ENCODE measurements at places on chromosomes 6 and 20.

GRCh38 chr6:139485742-139486475 is 111.5 kb upstream of the CITED2 start:
- DNase-seq: no peak

DNA sequence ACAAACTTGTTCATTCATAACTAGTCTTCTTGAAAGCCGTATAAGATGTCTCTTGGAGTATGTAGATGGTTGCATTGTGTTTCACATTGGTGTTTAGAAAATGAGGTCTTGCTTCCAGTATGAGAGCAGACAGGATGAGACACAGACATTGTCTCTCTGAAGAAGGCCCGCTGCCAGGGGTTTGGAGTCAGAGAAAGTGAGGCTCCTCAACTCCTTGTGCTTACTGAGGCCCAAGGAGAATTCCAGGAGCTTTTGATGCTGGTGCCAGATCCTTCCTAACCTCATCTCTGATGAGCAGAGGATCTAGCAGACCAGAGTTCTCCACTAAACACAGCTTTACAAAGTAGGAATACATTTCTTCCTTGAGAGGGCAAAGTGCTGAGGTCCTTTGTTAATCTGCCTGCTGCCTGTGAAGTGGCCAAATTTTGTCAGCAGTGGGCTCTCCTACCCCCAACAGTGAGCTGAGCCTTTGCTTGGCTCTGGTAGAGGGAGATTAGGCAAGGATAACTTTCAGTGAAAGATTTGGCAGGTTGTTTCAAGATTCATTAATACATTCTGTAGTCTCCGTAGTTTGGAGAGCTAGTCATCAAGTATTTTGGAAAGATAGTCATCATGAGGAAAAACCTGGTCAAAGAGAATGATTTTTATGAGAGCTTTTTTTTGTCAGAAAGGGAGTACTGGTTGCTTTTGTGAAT is 9.7 kb downstream of the MAPRE1 start:
- DNase-seq: no peak

- DNase-seq: no peak
Observed at GRCh38 chr20:36231331-36231730, 4.9 kb upstream of the AAR2 start.

DNA sequence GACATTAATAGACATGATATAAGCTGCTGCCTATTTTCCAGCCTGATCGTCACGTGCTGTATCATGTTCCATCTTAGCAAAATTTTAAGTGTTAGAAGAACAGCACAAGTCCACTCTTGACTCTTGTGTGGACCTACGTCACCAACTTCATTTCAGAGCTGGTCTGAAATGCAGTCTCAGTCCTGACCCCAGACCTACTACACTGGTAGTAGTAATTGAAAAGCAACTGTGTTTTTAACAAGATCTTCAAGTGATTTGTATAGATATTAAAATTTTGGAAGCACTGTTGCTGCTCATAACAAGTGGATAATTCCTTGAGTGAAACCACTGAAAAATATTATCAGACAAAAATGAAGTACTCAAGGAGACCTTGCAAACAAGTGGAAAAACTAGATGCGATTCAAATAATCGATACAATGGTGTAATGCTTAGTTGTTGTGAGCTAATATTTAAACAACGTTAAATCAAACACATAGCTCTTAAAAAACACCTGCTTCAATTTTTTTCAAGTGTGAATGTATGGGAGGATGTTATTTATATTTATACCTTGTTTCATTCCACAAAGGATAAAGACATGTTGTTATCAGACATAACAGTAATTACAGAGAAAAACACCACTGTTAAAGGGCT is 110.9 kb upstream of the JAG1 start:
- DNase-seq: peak; percentile 20

DNA sequence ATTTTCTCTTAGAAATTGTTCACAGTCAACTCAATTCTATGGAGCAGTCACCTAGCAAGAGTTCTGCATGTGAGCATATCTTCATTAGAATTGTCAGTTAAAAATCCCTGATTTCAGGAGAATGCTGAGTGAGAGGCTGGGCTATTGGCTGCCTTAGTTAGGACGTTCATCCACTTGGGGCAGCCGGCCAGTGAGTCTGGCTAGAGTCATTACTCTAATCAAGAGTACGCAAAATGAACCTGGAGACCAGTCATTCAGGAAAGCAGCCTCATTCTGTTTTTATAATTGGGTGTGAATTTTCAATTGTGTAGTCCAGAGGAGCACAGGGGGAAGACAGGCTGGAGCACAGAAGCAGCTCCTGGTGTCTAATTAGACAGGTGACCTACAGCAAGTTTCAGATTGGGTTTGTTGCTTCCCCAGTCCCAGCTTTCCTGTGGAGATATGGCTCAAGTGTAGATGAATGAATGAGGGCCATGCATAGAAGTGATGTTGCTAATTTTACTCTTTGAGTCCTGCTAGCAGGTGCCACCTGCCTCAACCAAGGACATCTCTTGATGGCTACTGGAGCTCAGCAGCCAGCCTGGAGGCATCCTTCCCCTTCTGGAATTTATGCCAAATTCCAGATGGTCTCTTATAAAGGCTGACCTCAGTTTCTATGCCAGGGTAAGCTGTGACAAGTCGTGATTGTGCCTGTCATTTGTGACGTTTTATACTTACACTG is 265.7 kb downstream of the NKAIN2 start:
- DNase-seq: peak; percentile 58

DNA sequence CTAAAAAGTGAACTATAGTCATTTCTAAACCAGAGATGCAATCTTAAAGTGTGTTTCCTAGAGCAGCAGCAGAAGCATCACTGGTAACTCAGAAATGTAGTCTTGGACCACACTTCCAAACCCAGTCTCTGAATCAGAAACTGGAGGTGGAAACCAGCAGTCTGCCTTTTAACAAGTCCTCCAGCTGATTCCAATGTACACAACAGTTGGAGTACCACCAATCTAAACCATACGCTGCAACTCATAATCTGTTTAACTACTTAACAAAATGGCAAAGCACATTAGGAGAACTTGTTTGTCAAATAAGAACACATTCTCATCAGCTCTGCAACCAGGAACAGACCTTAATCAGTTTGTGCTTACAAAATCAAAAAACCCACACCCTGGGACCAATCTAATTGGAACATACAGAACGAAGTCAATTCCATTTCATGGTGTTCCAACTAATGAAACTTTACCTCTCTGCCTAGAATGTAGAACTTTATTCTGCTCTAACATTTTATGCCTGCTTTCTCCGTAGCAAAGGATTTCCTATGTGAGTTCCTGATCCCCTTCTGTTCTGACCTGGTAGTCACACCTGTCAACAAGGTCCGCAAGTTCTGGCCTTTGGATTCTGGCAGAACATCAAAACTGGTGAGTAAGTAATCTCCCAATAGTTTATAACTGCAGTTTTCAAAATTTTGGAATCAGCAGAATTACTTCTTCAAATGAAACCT is 390.4 kb downstream of the HTR1B start:
- DNase-seq: no peak

Data from NCI-H69 (cell line).